ENCODE measurements at places on chromosomes 16 and 17.

DNA sequence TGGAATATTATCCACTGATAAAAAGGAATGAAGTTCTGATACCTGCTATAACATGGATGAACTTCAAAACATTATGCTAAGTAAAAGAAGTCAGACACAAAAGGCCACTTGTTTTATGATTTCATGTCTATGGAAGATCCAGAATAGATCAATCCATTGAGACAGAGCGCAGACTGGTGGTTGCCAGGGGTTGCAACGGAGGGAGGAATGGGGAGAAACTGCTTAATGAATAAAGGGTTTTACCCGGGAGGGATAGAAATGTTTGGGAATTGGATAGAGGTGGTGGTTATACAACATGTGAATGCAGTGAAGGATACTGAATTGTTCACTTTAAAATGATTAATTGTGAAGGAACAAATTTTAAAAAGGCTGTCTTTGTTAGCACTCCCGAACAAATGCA is 30.2 kb downstream of the WDR59 start:
- no peak for DNase-seq

- DNase-seq = no peak
Observed at GRCh38 chr16:1537763-1538289, 4.4 kb downstream of the TMEM204 start.

GRCh38 chr16:5054876-5055865 is 10.6 kb downstream of the C16orf89 start:
- DNase-seq = no peak

GRCh38 chr16:53925107-53925410 is 221.1 kb downstream of the FTO start:
- DNase-seq = no peak

- DNase-seq = no peak
Observed at GRCh38 chr17:19383681-19384470, 3.1 kb downstream of the MFAP4 start.

GRCh38 chr17:3986270-3986938 is 22.2 kb upstream of the ATP2A3 start:
- no peak for DNase-seq

- DNase-seq = no peak
Observed at GRCh38 chr16:17348042-17348783, 122.5 kb downstream of the XYLT1 start.

GRCh38 chr17:63126607-63127006 is 160.6 kb downstream of the TANC2 start:
- no peak for DNase-seq

DNA sequence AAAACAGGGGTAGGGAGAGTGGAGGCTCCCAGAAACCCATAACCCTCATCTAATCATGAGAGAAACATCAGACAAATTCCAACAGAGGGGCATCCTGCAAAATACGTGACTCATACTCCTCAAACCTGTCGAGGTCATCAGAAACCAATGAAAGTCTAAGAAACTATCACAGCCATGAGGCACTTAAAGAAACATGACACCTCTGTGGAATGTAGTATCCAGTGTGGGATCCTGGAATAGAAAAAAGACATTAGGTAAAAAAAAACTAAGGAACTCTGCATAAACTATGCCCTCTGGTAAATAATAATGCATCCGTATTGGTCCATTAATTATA is 16.4 kb downstream of the CDH5 start:
- DNase-seq = no peak

DNA sequence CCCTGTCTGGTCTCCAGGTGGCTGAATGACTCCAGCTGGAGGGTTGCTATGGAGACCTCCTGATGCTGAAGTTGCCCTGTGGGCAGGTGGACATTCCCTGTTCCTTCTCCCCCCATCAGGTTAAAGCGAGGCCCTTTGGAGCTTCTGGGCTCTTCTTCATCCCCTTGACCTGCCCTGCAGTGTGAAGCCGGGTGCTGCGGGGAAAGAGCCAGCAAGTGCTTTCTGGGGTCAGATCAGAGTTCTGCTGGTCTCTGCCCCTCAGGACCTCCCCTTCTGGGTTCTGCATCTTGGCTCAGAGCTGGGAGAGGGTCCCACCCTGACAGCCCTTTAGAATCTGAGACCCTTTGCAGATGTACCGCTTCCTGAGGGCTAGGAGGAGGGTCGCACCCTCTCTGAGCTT is 25.1 kb downstream of the NKD1 start:
- DNase-seq = no peak

DNA sequence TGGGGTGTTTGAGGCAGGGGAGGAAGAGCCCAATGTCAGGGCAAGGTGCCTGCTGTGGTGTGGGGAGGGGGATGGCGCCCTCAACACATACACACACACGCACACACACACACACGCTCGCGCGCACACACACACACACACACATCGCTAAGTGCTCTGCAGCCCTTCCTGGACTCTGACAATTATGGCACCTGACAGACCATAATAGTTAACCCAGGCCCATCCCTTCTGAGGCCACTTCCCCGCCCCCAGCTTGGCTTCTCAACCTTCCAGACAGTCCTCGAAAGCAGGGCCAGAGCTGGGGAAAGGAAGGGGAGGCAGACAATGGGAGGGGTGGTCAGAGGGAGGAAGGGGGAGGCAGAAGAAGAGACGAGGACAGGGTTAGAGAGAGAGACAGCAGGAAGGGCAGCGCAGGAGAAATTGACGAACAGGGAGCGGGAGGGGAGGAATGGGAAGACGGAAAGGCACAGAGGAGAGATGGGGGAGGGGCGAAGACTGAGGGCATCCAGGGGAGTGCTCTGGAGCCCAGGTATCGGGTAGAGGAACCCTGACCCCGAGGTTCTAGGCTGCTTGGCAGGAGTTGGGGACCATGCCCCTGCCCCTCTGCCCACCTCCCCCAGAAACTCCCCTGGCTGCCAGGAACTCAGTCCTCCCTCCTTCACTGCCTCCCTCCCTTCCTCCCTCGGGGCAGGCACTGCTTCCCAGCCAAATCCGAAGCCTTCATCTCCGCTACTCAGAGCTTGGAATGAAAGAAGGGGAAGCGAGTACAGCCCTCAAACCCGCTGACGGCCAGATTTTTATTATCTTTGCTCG is 4.0 kb downstream of the SRCIN1 start:
- DNase-seq = no peak

- DNase-seq = no peak
Observed at GRCh38 chr17:76356803-76357456, 3.2 kb upstream of the PRPSAP1 start.

GRCh38 chr16:70746708-70747424 is 54.1 kb downstream of the VAC14 start:
- no peak for DNase-seq

- no peak for DNase-seq
Observed at GRCh38 chr17:3557768-3558583, at the start of gene TRPV3. TRPV3 (minus strand) TSS chr17:3557812; CDS start chr17:3554850, 2,962 bp downstream.

DNA sequence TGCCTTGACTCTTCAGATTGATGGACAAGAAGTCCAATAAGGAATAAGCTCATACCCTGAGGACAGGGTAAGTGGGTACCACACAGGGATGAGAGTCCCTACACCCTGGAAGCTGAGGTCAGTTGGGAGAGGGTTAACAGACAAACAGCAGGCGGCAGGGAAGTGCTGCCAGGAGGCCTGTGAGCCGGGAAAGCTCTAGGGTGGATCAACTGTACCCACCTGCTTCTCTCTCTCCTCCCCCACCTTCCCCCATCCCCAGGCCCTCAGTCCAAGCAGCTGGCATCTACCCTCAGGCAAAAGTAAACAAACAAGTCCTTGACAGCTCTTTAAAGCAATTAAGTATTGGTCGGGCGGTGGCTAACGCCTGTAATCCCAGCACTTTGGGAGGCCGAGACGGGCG is 20.7 kb upstream of the MYLK3 start:
- DNase-seq = no peak

GRCh38 chr17:2075336-2076086 is 20.6 kb downstream of the HIC1 start:
- DNase-seq = no peak

- no peak for DNase-seq
Observed at GRCh38 chr17:72724267-72724666, 368.2 kb downstream of the SLC39A11 start.

DNA sequence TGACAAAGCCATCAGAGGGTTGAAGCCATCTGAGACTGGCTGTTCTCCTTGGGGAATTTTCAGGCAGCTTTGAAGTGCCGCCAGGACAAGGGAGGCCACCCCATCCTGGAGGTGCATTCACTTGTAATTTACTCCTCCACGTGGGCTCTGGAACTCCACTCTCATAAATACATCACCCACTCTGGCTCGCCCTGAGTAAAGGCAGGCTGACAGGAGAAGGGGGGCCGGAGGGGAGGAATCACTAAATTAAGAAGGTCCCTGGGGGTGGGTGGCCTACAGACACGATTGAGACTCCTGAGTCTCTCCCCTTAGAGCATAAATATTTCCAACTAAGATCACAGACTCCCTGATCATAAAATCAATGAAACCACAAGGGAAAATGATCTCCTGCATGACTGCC is 56.3 kb upstream of the HNF1B start:
- DNase-seq = no peak

DNA sequence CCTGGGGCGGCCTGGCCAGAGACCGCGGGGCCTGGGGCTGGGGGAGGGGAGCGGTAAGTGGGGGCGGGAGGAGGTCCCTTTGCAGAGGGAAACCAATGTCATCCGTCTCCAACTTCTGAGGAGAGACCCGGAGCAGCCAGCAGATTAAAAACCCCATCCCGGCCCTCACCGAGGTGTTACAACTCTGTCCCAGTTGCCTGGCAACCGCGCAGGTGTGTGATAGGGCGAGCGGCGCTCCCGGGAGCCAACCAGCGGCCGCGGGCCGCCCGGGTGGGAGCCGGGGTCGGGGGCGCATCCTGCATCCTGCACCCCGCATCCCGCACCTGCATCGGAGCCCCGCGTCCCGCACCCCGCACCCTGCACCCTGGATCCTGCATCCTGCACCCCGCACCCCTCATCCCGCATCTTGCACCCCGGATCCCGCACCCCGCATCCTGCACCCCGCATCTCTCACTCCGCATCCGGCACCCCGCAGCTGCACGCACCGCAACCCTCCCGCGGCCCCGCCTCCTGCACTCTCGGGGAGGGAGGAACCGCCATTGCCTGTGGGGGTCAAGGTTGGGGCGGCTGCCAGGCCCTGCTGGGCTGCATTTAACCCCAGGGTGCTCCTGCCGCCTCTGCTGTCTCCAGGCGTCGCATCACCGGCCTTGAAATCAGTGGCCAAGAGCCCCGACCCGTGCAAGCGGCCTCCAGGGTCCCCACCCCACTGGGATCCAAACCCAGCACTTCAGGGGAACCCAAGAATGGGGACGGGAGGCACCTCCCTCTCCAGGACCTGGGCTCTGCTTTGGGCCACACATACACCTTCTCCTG is 47.3 kb downstream of the RTN4RL1 start:
- DNase-seq = no peak

GRCh38 chr16:46973996-46974324 is 486 bp upstream of the DNAJA2 start:
- DNase-seq = no peak

DNA sequence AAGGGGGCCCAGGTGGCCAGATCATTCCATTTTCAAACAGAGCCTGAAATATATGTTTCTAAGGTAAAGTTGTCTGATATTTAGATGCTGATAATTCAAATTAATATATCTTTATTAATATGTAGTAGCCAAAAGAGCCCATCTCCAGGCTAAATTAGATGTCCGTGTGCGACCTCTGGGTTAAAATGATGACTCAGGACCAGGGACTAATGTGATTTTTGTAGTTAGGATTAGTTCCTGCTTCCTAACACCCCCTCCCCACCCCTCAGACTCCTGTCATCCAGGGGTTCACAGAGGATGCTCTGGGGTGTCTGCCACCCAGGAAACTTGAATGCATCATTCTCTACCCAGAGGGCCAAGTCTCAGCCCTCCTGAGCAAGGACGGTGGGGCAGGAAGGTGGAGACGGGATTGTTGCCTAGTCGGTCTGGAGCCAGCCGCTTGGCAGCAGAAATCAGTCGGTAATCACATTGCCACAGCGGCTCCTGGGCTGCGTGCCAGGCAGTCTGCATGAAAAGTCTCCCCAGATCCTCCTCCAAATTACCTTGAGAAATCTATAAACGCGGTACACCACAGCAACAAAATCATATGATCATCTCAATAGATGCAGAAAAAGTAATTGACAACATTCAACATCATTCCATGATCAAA is 29.8 kb downstream of the CNGB1 start:
- no peak for DNase-seq

- DNase-seq = no peak
Observed at GRCh38 chr16:49755716-49756505, 100.0 kb downstream of the ZNF423 start.

- no peak for DNase-seq
Observed at GRCh38 chr17:17435323-17435722, 41.5 kb upstream of the MED9 start.

DNA sequence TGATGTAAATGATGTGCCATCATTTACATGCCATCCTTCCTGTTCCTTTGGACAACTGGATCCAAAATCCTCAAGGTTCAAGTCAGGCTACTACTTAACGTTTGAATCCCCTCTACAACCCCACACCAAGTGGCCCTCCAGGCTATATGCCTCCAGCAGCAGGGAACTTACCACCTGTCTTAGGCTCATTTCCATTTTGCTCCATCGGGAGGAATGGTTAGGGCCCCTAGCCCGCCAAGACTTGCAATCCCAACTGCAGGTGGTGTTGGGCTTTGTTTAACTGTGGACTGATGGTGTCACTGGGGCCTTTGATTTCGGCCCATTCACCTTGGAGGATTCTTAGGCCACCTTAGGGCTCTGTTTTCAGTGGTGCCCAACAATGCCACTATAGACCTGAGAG is 9.7 kb downstream of the HNF1B start:
- DNase-seq = no peak

- DNase-seq = no peak
Observed at GRCh38 chr17:20223808-20224328, 214.7 kb downstream of the SPECC1 start.

DNA sequence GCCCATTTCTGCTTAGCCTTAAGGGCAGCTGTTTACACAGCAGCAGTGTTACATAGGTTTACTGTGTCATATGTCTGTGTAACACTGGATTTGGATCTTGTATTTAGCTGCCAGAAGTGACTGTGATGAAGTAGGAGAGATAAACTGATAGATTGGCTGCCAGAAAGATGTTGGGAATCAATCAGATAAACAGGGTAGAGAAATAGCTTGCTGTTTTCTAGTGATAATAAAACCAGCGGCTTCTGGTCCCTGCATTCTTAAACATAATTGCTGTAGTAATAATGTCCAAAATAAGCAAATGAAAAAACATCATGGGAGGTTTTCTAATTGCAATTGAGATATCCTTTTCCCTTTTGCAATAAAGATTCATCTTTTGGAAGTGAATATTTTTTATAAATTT is 68.7 kb downstream of the AATF start:
- no peak for DNase-seq

DNA sequence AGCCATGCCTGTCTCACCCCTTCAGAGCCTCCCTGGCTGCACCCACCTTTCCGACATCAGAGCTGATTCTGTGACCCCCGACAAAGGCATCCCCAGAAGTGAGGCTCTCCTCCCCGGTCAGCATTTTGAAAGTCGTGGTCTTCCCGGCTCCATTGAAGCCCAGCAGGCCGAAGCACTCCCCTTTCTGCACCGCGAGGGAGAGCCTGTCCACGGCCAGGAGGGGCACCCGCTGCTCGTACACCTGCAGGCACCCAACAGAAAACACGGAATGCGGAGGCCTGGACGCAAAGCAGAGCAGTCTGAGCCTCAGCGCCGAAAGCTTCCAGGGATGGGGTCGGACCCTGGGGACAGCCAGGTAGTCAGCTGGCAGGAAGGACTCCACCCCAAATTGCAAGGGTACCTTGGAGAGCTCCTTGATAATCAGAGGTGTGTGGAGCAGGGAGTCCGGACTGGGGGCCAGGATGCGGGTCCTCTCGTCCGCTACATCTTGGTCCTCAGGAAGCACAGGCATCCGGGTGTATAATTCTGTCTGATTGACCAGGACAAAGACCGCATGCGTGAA is 13.1 kb upstream of the RNPS1 start:
- no peak for DNase-seq

Data from cortex of kidney (tissue), 1 donor.